GM12892 (cell line): ENCODE measurements at places on chromosomes 12 and 14.

DNA sequence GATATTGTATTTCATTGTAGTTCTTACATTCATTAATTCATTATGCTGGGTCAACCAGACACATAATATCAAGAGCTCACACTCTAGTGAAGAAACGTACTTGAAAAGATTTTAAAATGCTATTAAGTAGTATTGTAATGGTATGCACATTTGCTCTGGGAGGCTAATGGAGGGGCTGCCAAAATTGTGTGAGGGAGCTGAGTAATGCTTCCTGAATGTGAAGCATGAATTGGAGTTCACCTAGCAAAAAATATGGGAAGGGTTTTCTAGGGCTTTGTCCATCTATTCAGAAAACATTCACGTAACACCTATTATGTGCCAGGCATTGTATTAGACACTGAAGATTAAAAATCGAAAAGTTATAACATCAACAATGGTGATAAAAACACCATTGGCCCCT, 403.8 kb upstream of the PDE3A start:
- no peak for DNase-seq

- no peak for DNase-seq
Measured at GRCh38 chr12:51525518-51525917, 65.5 kb upstream of the SCN8A start.

DNA sequence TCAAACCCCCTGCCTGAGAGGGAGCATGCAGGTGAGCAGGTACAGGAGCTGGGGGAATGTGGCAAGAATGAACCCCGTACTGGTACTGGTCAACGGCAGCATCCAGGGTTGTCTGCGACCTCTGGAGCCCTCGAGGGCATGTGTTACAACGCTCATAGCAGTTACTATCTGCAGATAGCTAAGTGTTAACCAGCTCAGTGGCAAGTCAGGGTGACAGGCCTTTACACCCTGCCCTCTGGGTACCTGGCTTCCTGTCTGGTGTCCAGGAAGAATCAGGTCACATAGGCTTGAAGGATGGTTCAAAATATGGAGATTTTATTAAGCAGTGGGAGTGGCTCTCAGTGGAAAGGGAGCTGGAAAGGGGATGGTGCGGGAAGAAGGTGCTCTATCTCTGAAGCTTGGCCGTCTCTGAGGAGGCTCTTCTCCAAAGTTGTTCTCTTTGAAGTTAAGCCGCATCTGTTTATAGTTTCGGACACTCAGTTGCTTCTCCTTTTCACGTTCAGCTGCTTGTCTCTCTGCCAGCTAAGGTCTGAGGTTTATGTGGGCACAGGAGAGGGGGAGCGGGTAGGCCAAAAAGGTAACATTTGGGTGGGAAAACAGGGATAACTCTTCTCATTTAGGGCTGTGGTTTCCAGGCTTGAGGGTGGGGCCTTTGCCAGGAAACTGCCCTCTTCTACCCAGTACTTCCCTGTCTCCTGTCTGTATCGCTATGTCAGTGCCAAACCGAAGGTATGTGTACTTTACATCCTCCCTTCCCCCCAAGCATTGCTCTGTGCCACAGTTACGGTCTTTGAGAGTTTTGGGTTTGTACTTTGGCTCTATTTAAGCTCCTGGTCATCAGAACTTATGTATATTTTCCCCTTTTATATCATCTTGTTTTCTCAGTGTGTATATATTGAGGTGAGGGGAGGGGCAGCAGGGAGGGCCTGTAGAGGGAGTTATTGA, 305.8 kb downstream of the RGS6 start:
- DNase-seq: no peak

DNA sequence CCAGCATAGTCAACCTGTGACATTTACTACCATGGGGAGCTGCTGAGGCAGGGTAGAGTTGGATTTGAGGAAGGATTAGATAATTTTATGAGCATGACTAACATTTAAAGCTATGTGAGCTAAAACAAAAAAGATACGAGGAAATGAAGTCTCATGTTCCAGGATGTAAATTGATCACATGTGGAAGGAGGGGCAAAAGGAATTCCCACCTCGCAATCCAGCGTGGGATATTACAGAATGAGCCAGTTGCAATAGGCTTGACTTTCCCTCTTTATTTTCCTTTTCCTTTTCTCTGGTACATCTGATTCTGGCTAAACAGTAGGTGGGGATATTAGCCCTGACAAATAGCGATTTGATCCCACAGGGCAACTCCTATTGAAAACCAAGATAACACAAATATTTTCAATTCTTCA, 214.9 kb upstream of the HMGA2 start:
- no peak for DNase-seq

- no peak for DNase-seq
Measured at GRCh38 chr14:41718477-41719166, 111.9 kb downstream of the LRFN5 start.

GRCh38 chr12:5096241-5096924, 52.7 kb downstream of the KCNA5 start:
- DNase-seq: no peak

- peak; percentile 61 for DNase-seq
Measured at GRCh38 chr14:77067632-77068516, 30.2 kb upstream of the CIPC start.

GRCh38 chr14:76958020-76958979, 70.2 kb downstream of the IRF2BPL start:
- DNase-seq: no peak

DNA sequence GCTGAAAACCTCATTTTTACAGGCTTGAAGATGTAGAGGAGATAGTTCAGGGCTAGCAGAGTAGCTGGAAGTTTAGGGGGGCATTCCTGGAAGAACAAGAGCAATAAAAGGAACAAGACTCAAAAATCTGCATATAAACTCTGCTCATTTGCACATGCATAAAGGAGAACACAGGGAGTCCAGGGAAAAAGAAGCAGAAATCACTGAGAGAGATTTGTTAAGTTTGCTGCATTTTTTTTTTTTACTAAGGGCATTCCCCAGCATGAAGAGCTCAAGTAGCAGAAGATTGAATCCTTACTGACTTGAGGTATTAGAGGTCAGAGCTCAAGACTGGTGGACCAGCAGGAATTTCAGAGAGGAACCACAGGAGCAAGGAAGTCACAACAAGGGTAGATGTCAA, 28.2 kb upstream of the BCL11B start:
- no peak for DNase-seq

GRCh38 chr14:93078870-93079269, 36.9 kb downstream of the ITPK1 start:
- no peak for DNase-seq

- DNase-seq: no peak
Measured at GRCh38 chr12:85741046-85741445, 95.2 kb downstream of the RASSF9 start.

- no peak for DNase-seq
Measured at GRCh38 chr12:47312808-47313426, 233.2 kb upstream of the AMIGO2 start.

DNA sequence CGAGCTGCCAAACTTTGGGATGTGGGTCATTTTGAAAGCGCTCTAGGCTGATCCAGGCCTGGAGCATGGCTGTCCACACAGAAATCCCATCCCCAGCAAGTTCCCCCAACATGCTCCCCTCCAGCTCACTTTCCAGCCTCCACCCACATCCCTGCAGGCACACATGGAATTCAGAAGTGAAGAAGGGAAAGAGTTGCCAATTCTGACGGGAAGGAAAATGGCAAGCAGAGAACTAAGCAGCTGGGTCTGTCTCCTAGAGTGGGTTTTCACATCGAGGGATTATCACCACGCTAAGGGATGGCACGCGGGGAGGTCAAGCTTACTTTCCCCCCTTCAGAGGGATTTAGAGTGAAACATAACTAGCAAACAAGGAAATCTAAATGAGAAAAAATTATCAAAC, 142.3 kb downstream of the RIMBP2 start:
- no peak for DNase-seq

- no peak for DNase-seq
Measured at GRCh38 chr14:99685596-99685995, 1.5 kb downstream of the CYP46A1 start.

- DNase-seq: no peak
Measured at GRCh38 chr12:57194253-57194652, 22.3 kb upstream of the NXPH4 start.

DNA sequence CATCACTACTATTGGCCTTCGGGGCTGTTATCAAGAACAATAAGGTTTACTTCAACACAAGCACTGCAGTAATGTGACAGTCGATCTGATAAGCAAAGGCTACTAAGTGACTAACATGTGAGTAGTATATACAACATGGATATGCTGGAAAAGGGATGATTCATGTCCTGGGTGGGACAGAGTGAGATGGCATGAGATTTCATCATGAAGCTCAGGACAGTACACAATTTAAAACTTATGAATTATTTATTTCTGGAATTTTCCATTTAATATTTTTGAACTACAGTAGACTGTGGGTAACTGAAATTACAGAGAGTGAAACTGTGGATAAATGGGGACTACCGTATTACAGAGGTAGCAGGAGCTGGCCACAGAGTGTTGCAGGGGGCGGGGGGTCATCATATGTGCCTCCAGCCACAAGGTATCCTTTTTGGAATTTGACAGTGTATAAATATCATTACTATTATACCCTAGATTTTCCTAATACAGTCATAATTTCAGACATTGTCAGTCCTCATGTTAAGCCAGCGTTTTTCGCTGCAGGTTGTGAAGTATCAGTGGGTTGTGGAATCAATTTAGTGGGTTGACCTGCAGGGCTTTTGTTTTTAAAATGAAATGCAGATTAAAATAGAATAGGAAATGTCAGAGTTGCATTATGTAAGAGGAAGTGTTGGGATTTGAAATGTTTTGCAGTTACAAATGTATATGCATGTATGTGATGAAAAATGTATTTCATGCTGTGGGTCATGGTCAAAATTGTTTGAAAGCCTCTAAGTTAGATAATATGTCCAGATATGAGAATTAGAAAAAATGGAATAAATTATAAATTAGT, 148.0 kb upstream of the NUDT4 start:
- DNase-seq: no peak

DNA sequence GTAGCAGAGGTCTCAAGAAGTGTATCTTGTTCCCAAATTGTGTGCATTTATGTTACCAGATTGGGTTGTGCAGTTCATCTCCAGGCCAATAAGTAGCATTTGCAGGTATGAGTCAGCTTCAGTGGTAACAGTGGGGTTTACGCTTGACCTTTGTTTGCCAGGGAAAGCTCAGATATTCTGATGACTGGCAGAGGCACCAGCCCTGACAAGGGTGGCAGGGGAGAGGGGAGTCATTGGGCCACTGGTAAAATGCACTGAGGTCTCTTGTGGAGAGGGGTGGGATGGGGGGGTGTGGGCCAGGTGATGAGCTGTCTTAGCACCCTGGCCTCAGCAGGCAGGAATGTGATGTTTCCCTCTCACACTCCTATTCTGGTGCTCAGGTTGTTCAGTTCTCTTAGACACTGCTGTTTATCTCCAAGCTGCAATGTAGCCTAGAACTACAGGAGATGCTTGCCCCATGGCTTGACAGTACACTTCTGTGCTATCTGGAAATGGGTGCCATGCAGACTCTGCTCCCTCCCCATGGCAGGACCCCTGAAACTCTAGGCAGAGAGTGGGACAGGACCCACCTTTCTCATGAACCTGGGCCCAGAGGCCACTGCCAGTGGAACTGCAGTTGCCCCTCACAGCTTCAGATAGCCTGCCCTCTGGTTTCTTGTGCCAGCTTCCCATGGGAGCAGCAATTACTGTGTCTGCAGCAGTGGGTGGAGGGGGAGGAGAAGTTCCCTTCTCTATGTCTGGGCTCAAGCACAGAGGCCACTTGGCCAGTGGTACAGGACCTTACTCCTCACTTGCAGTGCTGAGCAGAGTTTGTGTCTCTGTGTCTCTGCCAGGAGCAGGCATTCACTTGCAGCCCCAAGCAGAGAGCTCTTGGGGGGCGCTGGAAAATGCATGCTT, 31.9 kb downstream of the USP15 start:
- DNase-seq: no peak

- DNase-seq: no peak
Measured at GRCh38 chr14:78885884-78886283, 715.7 kb downstream of the NRXN3 start.

- no peak for DNase-seq
Measured at GRCh38 chr14:90510159-90510558, 113.3 kb downstream of the CALM1 start.

- DNase-seq: no peak
Measured at GRCh38 chr14:91545946-91546716, 36.0 kb upstream of the PPP4R3A start.

- no peak for DNase-seq
Measured at GRCh38 chr14:35814371-35815005, 5.4 kb upstream of the RALGAPA1 start.

GRCh38 chr12:53214221-53214620, 7.2 kb upstream of the ITGB7 start:
- DNase-seq: no peak

DNA sequence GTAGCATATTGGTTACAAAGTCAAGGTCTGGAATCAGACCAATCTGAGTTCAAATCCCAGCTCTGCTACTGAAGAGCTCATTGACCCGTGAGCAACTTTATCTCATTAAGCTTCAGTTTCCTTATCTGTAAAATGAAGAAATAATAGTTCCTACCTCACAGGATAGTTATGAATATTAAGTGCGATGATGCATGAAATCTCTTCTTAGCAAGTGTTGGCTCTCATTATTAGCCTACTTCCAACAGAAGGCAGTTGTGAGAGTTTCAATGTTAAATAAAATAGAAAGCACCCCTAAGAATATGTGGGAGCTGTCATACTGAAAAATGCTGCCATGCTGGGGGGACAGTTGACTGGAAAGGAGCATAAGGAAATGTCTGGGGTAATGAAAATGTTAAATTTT, 39.0 kb upstream of the ITPR2 start:
- no peak for DNase-seq
